ENCODE measurements at places on chromosomes 5 and 9.

- DNase-seq = no peak
Measured at GRCh38 chr5:179874536-179875292, 16.1 kb upstream of the MRNIP start.

DNA sequence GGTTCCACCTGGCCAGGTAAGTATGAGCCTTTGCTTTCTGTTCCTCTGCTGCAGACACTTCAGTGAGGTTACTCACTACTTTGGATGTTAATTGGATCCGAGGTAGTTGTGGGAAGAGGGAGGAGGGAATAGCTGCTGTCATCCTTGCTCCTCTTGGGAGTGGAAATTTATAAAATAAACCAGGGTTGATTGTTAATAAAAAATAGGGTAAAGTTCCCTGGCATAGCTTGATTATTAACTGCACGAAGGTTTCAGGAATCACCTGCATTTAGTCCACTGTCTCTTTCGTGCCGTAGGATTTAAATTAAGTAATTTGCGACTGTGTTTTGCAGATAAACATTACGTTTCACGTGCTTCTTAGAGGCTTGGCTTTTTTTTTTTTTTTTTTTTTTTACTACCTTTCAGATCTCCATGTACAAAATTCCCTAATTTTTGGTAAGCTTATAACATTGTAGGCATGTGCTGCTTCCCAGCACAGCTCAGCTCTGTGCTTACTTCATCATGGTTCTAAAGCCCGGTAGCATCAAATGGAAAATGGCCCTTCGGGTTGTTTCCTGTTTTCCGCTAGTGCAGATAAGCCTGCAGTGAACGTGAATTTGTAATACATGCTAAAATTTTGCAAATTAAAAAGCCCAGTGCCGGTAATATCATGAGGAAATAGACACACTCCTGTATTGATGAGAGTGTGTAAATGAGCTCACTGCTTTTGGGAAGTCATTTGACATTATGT lies 26.9 kb upstream of the LTC4S start:
- DNase-seq = no peak

DNA sequence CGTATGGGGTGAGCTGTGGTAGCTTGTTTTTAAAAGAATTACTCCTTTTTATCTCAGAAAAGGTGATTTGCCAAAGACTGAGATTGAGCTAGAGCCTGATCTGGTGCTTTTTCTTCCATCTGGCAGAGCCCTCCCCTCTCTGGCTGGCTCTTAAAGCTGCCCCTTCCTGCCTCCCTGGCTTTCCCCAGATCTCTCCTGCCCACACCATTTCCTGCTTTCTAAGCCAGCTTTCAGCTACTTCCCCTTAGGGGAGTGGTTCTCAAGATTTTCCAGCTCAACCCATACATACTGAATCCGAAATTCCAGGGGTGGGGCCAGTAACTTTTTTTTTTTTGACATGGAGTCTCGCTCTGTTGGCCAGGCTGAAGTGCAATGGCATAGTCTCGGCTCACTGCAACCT lies 4.8 kb upstream of the ACOT12 start:
- DNase-seq = no peak

GRCh38 chr9:131759017-131759647 lies 19.3 kb upstream of the RAPGEF1 start:
- DNase-seq = no peak

DNA sequence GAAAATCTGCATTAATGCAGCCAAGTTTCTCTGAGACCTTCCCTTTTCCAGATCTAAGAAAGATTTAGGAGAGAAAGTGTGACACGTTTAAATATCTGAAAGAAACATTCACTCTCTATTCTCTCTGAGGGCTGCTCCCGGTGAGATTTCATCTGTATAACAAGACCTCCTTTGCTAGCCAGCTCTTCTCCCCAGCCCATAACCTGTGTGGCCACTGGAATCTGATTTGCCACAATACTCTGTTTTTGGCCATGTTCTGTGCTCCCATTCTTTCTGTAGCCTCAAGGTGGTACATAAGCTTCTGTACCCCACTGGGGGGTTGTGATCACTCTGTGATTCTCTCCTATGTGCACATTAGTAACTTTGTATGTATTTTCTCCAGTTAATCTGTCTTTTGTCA lies 291.0 kb upstream of the SEMA6A start:
- DNase-seq = no peak

DNA sequence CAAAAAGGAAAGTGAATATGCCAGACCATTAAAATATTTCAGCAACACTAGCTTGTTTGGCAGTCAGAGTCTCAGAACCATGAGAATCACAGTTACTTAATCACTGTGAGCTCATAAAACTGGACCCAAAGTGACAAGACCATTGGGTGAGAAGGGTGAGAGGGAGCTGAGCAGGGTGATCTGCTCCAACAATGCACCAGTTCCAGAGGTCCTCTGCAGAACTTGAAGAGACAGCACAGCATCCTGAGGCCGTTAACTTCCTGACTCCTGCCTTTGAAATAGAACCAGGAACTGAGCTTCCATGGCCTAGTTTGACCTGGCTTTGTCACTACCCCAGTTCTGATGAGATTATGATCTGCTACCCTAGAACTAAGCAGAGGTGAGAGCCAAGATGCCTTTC lies 57.4 kb downstream of the NFIB start:
- no peak for DNase-seq

GRCh38 chr5:168066536-168067208 lies 224.8 kb upstream of the WWC1 start:
- DNase-seq = no peak

DNA sequence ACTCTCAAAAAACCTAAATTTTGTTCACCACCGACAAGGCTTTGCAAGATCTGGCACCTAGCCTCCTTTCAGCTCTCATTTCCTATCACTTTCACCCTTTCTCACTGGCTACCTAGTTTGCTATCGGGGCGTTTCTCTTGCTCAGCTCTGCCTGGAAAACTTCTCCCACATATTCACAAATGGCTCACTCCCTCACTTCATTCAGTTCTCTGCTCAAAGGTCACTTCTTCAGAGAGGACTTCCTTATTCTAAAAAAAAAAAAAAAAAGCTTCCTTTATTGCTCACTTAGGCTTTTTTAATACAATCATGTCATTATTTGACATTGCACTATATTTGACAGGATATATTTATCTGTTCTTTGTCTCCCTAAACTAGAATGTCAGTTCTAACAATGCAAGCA lies 2.1 kb upstream of the SLC25A46 start:
- DNase-seq = no peak

DNA sequence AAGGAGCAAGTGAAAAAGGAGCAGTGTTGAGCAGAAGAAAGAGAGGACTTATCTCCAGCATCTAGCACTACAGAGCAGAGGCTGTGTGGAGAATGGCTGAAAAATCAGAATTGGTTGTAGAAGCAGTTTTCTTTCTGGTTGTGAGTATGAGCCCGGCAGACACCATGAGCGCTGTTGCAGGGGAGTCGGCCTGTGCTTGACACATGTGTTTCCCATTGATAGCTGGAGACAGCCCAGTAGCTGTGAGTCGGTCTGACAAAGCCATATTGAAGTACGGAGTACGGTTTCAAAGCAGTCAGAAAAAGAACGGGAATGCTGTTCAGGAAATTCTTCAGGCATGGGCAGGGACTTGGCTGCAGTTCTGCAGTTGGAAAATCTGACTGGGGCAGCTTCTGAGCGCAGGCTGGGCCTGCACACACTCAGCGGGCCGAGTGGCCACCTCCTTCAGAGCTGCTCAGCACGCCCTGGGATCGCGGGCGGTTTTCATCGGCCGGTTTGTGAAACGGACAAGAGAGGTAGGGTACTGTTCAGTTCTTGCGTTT lies at the start of gene SGCD:
SGCD (plus strand) TSS at position 447 of the 542 bp plus-strand sequence.
- peak; percentile 9 for DNase-seq

DNA sequence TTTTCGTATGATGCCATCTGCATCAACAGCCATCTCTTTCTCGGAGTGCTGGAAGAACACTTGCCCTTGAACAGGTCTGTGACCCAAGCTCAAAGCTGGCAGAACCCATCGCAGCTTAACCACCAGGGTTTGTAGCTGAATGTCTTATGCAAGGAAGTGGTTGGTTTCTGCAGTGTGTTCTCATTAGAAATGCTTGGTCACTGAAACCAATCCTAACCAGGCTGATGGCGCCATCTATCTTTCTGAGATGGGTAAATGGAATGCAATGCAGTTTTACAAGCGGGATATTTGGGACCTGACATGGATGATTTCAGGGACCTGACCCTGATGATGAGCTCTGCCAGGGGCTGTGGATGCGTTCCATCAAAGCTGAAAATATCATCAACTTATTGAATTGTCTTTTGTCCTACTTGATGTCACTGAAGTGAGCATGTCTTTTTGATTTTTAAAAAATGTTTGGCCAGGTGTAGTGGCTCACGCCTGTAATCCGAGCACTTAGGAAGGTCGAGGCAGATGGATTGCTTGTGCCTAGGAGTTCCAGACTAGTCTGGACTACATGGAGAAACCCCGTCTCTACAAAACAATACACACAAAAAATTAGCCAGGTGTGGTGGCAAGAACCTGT lies 28.7 kb downstream of the DMRT3 start:
- DNase-seq = peak; percentile 13

DNA sequence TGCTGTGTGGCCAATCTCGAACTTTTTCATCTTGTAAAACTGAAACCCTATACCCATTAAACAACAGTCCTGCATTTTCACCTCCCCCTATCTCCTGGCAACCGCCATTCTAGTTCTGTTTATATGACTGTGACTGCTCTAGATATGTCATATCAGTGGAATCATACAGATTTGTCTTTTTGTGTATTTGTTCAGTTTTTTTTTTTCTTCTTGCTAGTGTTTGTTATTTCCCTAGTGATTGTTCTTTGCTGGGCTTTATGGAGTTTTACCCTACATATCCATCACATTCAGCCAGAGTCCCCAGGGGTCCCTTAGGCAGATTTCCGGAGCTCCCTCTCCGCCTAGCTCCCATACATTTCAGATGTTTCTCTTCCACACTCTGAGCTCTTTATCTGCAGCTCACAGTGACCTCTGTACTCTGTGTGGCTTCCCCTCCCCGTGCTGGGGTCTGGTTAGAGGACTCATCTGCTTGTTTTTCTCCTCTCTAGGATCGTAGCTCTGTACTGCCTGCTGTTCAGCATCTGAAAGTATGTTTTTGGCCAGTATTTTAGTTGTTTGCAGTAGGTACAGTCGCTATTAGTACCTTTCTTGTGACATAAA lies 25.1 kb upstream of the CARTPT start:
- DNase-seq = no peak

- DNase-seq = no peak
Measured at GRCh38 chr5:66248874-66249273, 104.8 kb downstream of the SREK1 start.

DNA sequence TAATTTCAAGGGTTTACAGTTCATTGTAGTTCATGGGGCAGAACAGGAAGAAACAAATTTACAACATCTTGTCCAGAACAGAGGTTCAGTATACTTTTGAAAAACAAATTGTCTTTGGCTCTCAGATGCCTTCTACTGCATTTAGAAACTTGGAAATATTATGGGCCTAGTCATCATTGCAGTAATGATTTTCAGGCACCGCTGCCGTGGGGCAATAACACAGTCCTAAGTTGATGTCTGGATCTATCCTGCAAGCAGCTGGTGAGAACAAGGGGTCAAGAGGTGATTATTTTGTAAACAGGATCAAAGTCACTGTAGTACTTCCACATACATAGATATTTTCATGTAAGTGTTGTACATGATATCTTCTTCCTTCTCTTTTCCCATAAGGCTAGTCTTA lies 82.5 kb upstream of the CAST start:
- no peak for DNase-seq

DNA sequence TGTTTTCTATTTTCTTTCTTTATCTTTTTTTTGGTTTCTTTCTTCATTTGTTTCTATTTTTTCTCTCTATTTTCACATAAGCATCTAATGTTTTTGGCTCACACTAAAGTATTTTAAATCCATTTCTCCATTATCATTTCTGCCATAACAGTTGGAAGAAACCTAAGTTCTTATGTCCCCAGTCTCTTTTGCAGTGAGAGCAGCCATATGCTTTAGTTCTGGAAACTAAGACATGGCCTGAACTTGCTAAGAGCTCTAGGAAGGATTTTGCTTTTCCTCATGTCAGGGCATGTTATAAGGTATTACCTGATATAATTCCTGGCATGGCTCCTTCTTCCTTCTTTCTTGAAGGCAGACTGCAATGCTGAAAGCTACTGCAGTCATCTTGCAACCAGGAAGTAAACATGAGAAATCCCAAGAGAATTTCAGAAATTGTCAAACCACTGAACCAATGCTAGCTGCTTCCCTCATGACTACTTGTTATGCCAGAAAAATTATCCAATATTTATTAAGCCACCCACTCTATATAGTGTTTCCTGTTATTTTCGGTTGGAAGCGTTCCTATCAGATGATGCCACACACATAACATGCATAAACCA lies 171.1 kb downstream of the TAF11L14 start:
- DNase-seq = no peak

- no peak for DNase-seq
Measured at GRCh38 chr9:118366228-118366627, 662.0 kb downstream of the TLR4 start.

DNA sequence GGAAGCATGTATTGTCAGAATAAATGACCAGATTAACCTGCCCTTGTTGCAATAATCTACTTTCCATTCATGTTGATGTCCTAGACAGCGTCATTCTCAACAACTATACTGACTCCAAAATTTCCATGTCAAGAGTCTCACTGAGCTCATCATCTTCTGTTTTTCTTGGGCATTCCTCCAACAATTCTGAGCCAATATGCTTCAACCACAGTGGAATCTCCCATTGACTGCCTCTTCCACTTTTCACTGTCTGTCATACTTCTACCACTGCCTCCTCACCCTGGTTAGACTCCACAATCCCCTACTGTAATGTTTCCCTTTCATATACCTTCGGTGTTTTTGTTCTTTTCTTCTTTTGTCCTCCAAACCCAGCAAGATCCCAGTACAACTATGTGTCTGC lies 162.8 kb downstream of the TLE1 start:
- DNase-seq = no peak

DNA sequence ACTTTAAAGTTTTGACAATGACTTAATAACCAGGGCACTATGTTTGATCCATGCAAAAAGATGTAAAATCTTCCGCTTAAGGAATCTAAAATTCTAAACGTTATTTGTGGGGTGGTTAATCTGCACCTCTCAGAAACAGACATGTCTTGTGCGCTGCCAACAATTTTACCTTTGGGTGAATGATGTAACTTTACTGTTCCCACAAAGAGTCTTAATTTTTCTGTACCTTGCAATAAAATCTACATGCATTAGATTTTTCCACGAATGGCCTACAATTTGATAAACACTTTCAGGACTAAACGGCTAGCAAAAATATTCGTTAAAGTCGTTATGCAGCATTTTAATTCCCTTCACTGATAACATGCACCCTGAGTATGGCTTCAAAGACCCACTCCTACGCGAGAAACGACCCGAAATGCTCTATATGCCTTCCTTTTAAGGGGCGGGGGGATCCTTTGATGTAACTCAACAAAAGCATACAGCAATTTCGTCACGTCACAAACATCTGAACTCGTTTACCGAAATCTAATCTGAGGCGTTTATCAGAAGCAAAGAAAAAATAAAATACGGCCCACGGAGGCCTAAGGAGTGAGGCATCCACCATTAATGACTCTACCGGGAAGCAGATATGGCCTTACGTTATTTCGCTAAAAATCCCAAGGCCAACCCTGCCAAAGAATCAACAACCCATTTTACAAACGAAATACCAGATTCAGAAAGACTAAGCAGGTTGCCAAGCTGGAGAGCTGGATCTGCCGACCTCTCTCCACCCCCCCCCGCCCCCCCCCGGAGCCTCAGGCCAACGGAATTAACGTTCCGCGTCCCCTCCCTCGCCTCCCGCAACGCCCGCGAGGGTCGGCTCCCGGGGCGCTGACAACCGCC lies 621 bp downstream of the AK6 start:
- DNase-seq = no peak

GRCh38 chr9:114524247-114524681 lies 19.0 kb upstream of the WHRN start:
- DNase-seq = no peak

- DNase-seq = no peak
Measured at GRCh38 chr9:26781906-26782305, 110.7 kb downstream of the CAAP1 start.
